Large intestine (tissue), 12 donors: ENCODE measurements at places on chromosomes 16 and 17.

GRCh38 chr17:36854982-36855381 lies 82.3 kb upstream of the LHX1 start:
- no peak for DNase-seq

- DNase-seq: peak; percentile 8
Measured at GRCh38 chr16:58421529-58421928, 29.3 kb downstream of the GINS3 start.

DNA sequence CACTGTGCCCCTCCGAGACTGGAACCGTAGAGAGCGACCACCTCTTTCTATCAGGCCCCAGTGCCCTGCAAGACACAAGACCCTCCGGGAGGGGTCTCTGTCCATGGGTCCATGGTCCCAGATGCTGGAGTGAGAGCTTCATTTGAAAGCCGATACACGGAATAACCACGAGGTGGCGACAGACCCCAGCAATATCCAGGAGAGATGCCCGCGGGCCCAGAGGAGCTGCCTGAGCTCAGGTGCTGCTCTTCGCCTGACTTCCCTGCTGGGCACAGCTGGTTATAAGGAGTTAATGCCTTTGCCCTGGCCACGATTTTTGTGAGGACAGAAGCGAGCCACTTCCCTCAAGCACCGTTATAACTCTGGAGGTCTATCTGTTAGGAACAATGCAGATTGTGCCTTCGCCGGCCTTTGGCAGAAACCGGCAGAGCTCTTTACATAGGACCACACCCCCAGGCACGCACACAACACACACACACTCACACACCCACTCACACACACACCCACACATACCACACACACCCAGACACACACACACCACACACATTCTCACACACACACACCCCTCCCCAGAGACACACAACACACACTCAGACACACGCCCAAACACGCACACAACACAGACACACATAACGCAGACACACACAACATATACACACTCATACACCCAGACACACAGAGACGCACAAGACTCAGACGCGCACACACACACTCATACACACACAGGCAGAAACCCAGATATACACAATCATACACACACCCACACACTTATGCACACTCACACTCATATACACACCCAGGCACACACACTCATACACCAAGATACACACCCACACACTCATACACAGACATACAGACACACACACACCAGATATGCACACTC lies 436.4 kb downstream of the SOX9 start:
- DNase-seq: peak; percentile 62

DNA sequence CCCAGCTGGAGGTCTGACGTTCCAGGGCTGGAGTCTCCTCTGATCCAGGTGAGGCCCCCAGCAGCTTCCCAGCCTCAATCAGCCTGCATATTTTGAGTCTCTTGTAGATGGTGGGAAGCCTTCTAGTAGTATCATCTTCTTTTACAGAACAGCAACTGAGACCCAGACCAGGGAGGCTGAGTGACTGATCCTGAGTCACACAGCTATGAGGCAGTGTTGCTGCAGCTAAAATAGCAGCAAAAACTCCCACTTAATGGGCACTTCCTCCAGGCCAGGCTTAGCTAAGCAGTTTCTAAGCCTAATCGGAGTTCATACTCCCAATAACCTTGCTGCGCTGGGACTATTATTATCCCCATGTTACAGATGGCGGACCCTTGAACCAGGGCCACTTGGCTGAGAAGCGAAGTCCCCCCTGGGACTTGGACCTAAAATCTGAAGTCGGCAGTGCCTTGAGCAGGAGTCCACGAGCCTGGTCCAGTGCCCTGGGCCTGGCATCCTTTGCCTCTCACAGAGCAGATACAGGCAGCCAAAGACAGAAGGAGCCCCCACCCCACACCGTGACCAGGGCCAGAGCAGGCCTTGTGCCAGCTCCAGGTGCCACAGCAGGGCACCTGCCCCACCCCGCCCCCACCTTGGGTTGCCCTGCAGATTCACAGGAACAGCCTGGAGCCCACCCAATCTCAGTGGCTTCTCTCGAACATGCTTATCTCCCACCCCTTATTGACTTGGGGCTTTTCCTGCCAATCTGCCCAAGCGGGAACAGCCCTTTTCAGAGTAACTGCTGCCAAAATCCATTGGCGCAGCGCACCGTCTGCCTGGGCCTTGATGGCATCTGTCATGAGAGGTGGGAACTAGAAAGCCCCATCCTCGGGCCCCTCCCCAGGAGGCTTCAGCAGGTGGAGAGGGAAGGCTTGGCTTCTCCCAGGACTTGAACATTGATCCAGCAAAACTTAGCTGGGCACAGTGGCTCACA lies 65.1 kb downstream of the SOCS1 start:
- no peak for DNase-seq

GRCh38 chr17:21573961-21574610 lies 118.2 kb upstream of the KCNJ18 start:
- peak; percentile 7 for DNase-seq

GRCh38 chr17:50627782-50628601 lies 6.7 kb upstream of the ABCC3 start:
- DNase-seq: peak; percentile 85

- no peak for DNase-seq
Measured at GRCh38 chr16:73308771-73309170, 260.8 kb upstream of the ZFHX3 start.

DNA sequence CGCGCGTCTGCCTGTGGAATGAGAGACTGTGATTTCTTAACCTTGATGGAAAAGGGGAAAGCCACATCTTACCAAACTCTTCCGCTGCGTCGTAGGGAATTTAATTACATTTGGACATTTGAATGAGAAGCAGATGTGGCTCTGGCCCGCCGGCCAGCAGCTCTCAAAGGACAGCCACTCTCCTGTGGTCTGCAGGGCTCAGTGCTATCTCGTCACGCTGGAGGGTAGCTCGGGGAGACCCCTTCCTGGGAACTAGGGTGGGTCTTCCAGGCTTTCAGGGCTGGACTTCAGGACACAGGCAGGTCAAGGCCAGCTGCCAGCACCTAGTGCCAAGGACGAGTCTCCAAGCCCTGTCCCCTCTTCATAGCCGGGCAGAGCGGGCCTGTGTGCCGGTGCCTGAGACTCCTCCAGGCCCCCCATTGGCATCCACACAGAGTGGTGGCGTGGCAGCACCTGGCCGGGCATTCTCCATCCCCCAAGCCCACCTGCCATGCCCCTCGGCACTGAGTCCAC lies 15.9 kb upstream of the TBX2 start:
- DNase-seq: no peak

DNA sequence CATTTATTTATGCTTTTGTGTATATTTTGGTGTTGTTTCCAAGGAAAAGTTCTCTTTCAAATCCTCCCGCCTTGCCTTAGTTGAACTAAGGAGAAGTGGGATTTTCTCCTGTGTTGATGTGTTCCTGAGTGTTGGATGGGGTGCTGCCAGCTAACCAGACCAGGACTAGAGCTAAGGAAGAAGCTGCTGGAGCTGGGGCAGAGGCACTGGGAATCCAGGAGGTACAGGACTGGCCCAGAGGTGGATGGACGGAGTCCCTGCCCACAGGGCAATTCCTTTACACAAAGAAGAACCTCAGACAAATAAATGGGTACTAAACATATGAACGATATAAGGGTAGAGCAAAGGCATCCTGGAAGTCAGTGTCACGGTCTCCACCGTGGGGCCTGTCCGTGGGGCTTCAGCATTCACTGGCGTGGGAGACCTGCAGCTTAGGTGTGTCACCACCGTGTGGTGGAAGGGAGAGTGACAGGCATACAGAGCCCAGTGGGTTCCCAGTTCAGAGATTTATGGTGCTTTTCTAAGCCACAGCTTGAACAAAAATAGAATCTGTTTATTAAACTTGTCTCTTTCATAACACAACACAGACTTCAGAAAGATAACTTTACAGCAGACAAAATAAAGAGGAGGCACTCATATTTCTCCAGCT lies 270.7 kb downstream of the NTN1 start:
- peak; percentile 36 for DNase-seq

- DNase-seq: no peak
Measured at GRCh38 chr17:27263386-27263785, 30.5 kb upstream of the WSB1 start.

DNA sequence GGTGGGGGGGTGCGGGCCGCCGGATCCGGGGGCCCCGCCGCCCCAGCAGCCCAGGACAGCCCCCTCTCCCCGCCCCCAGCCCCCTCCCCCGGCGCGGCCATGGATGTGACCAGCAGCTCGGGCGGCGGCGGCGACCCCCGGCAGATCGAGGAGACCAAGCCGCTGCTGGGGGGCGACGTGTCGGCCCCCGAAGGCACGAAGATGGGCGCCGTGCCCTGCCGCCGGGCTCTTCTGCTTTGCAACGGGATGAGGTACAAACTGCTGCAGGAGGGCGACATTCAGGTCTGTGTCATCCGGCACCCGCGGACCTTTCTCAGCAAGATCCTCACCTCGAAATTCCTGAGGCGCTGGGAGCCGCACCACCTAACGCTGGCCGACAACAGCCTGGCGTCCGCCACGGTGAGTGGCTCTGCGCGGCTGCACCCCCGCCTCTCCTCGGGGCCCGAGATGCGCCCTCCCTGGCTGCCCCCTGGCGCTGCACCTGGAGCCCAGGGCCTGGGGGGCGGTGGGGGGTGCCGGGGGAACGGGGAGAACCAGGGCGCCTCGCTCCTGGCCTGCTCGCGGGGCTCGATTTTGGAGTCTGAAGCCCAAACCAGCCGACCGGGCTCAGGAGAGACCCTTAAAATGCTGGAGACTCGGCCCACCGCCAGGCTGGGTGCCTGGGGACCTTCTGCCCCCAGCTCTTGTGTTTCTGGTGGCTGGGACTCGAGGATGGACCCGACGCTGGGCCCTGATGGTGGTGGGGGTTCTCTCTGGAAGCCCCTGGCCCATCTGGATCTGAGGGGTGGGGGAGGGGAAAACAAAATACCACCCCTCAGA lies 744 bp downstream of the CMIP start:
- no peak for DNase-seq

DNA sequence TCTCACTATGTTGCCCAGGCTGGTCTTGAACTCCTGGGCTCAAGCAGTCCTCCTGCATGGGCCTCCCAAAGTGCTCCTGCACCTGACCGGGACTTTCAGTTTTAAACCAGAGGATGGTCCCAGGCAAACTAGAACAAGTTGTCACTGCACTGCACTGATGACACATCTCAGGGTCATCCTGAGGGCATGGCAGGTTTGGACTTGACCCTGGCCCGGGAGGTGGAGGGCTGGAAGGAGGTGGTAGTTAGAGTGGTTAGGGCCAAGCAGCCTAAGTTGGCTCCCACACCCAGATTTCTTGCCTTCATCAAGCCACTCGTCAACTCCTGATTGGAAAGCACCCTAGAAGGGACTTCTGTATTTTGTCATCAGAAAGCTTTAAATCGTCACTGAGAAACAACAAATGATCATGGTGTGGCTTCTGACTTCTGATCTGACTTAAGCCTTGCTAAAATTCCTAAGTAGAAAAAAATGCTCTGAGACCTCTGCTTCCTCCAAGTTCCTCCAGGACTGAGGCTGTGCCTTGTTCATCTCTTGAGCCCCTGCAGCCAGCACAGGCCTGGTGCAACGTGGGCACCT lies 43.5 kb downstream of the EMP2 start:
- no peak for DNase-seq

GRCh38 chr17:55432358-55433028 lies 10.9 kb upstream of the MMD start:
- DNase-seq: no peak
